ENCODE measurements at places on chromosomes 1 and 21.
A peak's percentile ranks its signal among the peaks of the same experiment; 100 is the strongest.

DNA sequence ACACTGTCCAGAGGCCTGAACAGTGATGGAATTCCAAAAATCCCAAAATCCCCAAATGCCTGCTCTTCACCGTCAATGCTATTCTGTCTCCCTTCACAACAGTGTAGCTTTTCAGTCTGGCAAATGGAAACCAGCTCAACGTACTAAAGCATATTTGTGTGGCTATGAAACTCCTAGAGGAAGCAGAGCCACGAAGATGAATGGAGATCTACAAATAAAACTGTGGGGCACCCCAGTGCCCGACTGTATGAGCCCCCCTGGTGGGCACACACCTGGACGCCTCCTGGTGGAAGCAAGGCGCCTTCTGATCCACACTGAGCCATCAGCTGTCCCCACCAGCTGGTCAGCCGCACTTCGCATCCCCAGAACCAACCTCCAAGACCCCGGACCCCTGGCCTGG is 129.1 kb upstream of the SOD1 start:
- H3K27ac ChIP-seq: no peak overlapping the region
- no peaks in the 10 kb centered on the region for H3K27me3 ChIP-seq
- no peaks in the 10 kb centered on the region for H3K4me1 ChIP-seq
- no peak overlapping the region for H3K4me3 ChIP-seq

GRCh38 chr1:54302951-54303843 is 103.0 kb downstream of the SSBP3 start:
- no peaks in the 10 kb centered on the region for H3K27me3 ChIP-seq
- H3K4me3 ChIP-seq: no peak overlapping the region
- H3K36me3 ChIP-seq: no peaks in the 10 kb centered on the region
- no peak overlapping the region for H3K27ac ChIP-seq

- no peak overlapping the region for H3K4me3 ChIP-seq
- peaks cover 5% of the 10 kb centered on the region for H3K4me1 ChIP-seq
- H3K36me3 ChIP-seq: no peaks in the 10 kb centered on the region
- no peaks in the 10 kb centered on the region for H3K27me3 ChIP-seq
- no peak overlapping the region for H3K27ac ChIP-seq
Measured at GRCh38 chr1:193729429-193729828, 543.0 kb upstream of the B3GALT2 start.

- no peaks in the 10 kb centered on the region for H3K27me3 ChIP-seq
- no peaks in the 10 kb centered on the region for H3K36me3 ChIP-seq
- no peak for DNase-seq
- H3K27ac ChIP-seq: no peak overlapping the region
- H3K4me1 ChIP-seq: no peaks in the 10 kb centered on the region
Measured at GRCh38 chr1:4595341-4596225, 58.8 kb upstream of the AJAP1 start.

DNA sequence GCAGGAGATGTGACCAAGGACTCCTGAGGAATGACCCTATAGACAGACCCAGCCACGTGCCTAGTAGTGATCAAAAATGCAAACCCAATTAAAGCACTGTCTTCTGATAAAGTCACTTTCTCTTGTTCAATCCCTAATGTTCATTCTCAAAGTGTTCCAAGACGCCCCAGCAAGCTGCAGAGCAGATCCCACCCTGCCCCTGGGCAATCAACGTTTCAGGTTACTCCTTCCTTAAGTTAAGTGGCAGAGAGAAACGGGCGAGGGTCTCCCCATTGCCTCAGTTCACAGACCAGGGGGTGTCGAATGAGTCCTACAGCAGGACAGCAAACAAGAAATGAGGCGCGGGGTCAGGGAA is 699 bp upstream of the RGS2 start:
- peak overlapping the region; percentile 88 for H3K27ac ChIP-seq
- H3K4me3 ChIP-seq: no peak overlapping the region
- H3K27me3 ChIP-seq: no peaks in the 10 kb centered on the region
- DNase-seq: no peak
- H3K4me1 ChIP-seq: peaks cover 35% of the 10 kb centered on the region
- H3K36me3 ChIP-seq: no peaks in the 10 kb centered on the region

DNA sequence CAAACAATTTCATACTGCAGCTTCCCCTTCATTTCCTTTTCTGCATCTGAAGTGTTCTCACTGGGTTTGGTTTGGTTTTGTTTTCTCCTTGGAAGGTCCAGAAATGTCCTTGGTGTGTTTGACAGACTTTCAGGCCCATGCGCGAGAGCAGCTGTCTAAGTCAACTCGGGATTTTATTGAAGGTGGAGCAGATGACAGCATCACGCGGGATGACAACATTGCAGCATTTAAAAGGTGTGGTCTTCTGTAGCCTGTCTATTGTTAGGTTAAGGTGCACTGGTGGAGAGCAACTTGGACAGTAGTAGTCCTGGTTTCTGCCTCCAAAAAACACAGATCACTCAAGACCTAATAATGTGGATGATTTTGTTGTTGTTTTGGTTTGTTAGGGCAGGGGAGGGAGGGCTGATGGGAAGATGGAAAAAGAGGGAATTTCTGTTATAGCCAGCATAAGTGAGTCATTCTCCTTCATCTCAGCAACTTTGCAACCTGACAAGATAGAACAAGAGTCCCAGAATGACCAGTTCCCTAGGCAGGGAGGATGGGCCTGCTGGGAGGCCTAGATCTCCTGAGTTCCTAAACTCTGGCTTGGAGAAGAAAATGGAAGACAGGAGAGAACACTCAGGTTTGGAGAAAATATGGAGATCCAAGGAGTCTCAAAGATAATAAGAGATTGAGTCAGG is 12.5 kb downstream of the HAO2 start:
- H3K4me3 ChIP-seq: no peak overlapping the region
- H3K36me3 ChIP-seq: no peaks in the 10 kb centered on the region
- DNase-seq: no peak
- no peaks in the 10 kb centered on the region for H3K27me3 ChIP-seq

GRCh38 chr1:184417916-184418315 is 31.1 kb downstream of the C1orf21 start:
- no peak overlapping the region for H3K4me3 ChIP-seq
- no peaks in the 10 kb centered on the region for H3K36me3 ChIP-seq
- H3K4me1 ChIP-seq: peaks cover 15% of the 10 kb centered on the region
- H3K27ac ChIP-seq: no peak overlapping the region
- H3K27me3 ChIP-seq: no peaks in the 10 kb centered on the region

GRCh38 chr1:58555393-58555792 is 8.9 kb upstream of the OMA1 start:
- no peaks in the 10 kb centered on the region for H3K36me3 ChIP-seq
- no peak overlapping the region for H3K27ac ChIP-seq
- H3K4me3 ChIP-seq: no peak overlapping the region
- no peak for DNase-seq

DNA sequence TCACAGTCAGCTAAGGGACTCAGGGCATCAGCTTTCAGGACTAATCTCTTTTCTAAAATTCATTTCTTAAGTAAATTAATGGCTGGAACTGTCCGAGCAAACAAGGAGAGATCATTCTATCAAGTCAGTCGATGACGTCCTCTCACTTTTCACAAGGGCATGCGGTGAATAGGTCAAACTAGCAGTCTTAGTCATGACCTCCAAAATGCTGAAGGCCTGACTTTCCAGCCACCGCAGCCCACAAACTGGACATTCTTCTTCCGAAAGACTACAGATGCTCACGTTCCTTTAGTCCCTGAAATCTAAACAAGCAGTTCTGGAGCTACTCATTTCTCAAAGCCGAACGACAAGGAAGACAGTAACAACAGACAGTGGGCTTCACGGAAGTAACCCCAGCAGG is 127.9 kb downstream of the TIAM1 start:
- no peak overlapping the region for H3K27ac ChIP-seq
- no peak overlapping the region for H3K4me3 ChIP-seq

GRCh38 chr1:168227620-168228019 is 1.8 kb downstream of the SFT2D2 start:
- H3K4me1 ChIP-seq: peaks cover 48% of the 10 kb centered on the region
- peak overlapping the region; percentile 97 for H3K4me3 ChIP-seq
- no peaks in the 10 kb centered on the region for H3K27me3 ChIP-seq
- no peaks in the 10 kb centered on the region for H3K36me3 ChIP-seq
- no peak for DNase-seq

- H3K36me3 ChIP-seq: no peaks in the 10 kb centered on the region
- no peak for DNase-seq
- no peaks in the 10 kb centered on the region for H3K27me3 ChIP-seq
- H3K4me1 ChIP-seq: peaks cover 9% of the 10 kb centered on the region
Measured at GRCh38 chr1:22578732-22579361, 15.6 kb downstream of the EPHA8 start.

- H3K4me1 ChIP-seq: no peaks in the 10 kb centered on the region
- no peak for DNase-seq
- no peak overlapping the region for H3K4me3 ChIP-seq
Measured at GRCh38 chr21:31354122-31354521, 10.1 kb upstream of the TIAM1 start.

DNA sequence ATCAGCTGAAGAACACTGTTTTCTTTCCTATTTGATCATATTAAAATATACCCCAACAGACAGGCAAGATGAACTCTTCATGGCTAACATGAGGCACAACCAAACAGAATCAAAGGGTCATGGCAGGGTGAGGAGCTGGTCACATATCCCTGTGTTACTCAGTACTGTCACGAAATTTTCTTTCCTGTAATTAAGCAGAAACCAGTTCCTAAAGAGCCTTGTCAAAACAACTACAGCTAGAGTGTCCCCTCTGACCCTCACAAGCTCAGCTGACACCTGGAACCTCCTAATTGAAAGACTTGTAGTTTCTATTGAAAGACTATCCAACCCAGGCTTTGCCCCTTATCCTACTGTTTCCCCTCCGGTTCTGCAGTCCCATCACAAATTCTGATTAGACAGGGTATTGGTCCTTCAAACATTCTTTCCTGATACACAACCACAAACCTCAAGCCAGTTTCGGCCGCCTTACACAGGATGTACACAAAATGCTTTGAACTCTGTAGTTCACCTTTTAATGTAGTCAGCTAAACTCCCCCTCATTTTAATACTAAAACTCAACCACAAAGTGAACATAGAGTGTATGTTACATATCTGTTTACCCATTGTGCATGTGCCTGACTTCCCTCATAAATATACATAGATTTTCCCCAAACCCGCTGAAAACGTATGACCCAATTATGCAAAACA is 651.9 kb downstream of the MRPL39 start:
- no peak overlapping the region for H3K27ac ChIP-seq
- no peaks in the 10 kb centered on the region for H3K36me3 ChIP-seq
- H3K4me3 ChIP-seq: no peak overlapping the region
- no peaks in the 10 kb centered on the region for H3K27me3 ChIP-seq
- no peaks in the 10 kb centered on the region for H3K4me1 ChIP-seq
- DNase-seq: no peak

DNA sequence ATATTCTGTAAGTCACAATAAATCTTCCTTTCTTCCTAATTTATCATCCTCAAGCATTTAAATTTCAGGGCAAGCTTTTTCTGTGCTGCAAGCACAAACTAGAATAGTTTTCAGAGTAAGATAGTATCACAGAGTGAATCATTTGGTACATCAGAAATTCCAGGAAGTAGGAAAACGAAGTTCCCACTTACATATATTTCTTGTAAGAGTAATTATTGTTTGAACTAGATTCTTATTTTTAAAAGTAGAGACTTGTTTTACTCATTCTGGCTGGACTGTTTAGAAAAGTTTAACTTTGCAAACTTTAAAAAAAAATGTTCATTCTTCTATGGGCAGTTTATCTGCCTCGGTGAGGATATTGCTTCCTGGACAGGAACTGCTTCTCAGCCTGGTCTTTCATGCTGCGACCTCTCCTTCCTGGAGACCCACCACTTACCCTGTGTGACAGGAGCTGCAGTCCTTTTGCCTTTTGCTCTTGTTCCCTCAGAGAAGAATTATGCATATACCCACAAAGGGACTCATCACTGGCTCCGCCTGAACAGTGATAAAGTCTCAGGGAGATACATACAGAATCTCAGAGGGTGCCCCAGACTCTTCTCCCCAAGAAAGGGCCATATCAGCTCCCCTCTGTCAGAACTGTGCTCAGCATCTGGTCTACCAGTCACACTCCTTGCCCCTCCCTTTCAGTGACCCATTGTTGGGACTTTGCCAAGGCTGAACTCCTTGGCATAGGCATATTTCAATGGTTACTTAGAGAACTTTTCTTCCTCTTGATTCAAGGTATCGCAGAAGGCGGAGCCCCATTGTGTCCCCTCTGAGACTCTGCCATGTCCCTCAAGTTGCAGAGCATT is 102.7 kb upstream of the CD55 start:
- DNase-seq: peak; percentile 60
- H3K27me3 ChIP-seq: no peaks in the 10 kb centered on the region
- H3K36me3 ChIP-seq: no peaks in the 10 kb centered on the region
- peak overlapping the region; percentile 32 for H3K4me3 ChIP-seq

- DNase-seq: no peak
- H3K27ac ChIP-seq: no peak overlapping the region
- no peaks in the 10 kb centered on the region for H3K27me3 ChIP-seq
- no peaks in the 10 kb centered on the region for H3K4me1 ChIP-seq
- H3K36me3 ChIP-seq: no peaks in the 10 kb centered on the region
Measured at GRCh38 chr1:98546319-98546718, 115.2 kb upstream of the SNX7 start.

DNA sequence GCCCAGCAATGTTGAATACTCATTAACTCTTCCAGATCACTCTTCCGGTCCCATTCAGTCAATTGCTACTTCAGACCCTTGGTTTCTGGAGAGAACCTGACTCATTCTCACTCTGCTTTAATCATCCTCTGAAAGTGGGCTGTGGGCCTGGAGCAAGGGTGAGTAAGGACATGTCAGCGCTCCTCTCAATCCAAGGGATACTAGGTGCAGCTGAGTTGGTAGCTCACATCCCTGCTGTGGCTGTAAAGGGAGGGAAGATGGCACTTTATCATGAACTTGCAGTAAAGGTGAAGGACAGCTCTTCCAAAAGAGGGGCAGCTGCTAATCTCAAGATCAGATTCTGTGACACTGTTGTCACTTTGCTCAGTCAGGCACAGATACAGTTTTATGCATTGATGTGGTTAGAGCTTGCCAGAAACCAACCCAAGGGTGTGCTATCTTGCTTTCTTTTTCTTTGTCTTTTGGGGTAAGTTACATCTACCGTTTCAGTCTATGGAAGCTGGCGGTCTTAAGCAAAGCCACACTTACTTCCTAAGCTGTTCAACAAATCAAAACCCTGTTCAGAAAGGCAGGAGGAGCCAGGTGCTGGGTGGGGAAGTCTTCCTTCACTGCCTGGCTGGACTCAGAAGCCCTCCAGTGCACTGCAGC is 26.5 kb upstream of the NTPCR start:
- H3K4me3 ChIP-seq: no peak overlapping the region
- H3K4me1 ChIP-seq: peaks cover 5% of the 10 kb centered on the region
- no peaks in the 10 kb centered on the region for H3K27me3 ChIP-seq
- no peaks in the 10 kb centered on the region for H3K36me3 ChIP-seq
- no peak overlapping the region for H3K27ac ChIP-seq
- DNase-seq: no peak

- H3K4me1 ChIP-seq: peaks cover 11% of the 10 kb centered on the region
- no peak for DNase-seq
- no peaks in the 10 kb centered on the region for H3K27me3 ChIP-seq
Measured at GRCh38 chr1:100363831-100364230, 11.5 kb downstream of the CDC14A start.

DNA sequence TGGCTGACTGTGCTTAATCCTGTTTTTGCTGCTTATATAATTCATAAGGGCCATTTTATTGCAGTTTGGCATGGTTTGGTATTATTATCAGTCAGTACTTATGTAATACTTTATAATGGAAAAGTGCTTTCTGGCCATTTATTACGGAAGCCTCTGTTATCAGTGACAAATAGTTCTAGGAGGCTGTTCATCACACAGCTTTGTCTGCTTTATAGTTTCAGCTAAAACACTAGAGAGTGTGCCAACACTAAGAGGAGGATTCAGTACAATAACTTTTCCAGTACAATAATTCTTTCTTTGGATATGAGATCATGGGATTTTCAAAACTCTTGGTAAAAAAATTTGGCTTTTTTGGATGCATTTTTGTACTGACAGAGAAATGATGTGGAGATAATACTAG is 102.9 kb upstream of the PTGFR start:
- no peak overlapping the region for H3K27ac ChIP-seq
- peaks cover 12% of the 10 kb centered on the region for H3K4me1 ChIP-seq
- no peak overlapping the region for H3K4me3 ChIP-seq
- no peaks in the 10 kb centered on the region for H3K27me3 ChIP-seq
- H3K36me3 ChIP-seq: no peaks in the 10 kb centered on the region
- DNase-seq: no peak

All from adrenal gland (tissue), 19 donors.